ENCODE measurements at places on chromosomes 13 and 19.

- no peak for DNase-seq
Measured at GRCh38 chr13:73825143-73825542, 309.1 kb downstream of the KLF12 start.

GRCh38 chr13:45303026-45303425, 38.0 kb downstream of the TPT1 start:
- no peak for DNase-seq

- no peak for DNase-seq
Measured at GRCh38 chr13:70171151-70171550, 62.9 kb upstream of the KLHL1 start.

DNA sequence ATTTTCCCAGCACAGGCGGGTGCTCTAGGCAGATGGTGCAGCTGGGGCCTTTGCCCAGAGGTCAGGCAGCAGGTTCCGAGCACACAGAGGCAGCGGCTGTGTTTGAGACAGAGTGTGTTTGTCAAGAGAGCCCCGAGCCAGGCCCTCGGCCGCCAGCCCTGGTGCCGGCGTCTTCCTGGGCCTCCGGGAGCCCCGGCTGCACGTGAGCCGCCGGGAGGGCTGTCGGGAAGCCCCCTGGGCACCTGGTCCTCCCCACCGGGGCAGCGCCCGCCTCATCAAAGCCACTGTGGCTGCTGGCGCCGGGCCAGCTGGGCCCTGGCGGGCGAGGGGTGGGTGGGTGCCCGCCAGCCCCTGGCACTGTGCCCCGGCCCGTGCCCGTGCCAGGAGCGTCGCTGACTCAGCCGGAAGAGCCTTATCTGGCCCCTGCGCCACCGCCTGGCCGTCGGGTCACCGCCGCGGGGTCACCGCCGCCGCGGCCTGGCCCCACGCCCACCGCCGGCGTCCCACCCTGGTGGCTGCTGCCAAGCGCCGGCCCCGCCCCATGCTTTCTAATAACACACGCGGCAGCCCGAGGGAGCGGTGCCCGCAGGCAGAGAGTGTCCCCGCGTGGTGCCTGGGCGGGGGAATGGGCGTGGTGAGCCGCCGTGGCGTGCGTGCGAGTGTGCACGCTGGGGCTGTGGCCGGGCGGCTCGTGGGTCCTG, 14.9 kb downstream of the ARID3A start:
- peak; percentile 91 for DNase-seq

GRCh38 chr19:42452590-42452989, 9.8 kb upstream of the CXCL17 start:
- DNase-seq, result no peak

- no peak for DNase-seq
Measured at GRCh38 chr13:33629605-33630360, 188.2 kb upstream of the RFC3 start.

- peak; percentile 9 for DNase-seq
Measured at GRCh38 chr13:75324413-75324940, 157.5 kb downstream of the TBC1D4 start.

DNA sequence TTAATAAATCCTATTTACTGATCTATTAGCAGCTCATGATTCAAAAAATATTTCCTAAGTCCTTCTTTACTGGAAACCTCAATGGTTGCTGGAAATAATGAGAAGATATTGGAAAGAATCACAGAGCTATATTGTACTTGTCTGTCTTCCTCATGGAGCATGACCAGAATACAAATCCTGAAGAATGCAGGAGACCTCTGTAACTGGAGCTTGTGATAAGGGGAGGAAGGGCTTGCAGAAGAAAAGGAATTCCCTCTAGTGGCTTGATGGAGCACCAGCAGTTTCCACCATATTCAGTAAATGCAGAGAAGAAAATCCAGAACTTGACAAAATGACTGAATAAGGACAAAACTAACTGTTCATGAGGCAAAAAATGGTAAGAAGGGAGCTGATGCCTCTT, 1333.1 kb downstream of the EFNB2 start:
- peak; percentile 60 for DNase-seq

DNA sequence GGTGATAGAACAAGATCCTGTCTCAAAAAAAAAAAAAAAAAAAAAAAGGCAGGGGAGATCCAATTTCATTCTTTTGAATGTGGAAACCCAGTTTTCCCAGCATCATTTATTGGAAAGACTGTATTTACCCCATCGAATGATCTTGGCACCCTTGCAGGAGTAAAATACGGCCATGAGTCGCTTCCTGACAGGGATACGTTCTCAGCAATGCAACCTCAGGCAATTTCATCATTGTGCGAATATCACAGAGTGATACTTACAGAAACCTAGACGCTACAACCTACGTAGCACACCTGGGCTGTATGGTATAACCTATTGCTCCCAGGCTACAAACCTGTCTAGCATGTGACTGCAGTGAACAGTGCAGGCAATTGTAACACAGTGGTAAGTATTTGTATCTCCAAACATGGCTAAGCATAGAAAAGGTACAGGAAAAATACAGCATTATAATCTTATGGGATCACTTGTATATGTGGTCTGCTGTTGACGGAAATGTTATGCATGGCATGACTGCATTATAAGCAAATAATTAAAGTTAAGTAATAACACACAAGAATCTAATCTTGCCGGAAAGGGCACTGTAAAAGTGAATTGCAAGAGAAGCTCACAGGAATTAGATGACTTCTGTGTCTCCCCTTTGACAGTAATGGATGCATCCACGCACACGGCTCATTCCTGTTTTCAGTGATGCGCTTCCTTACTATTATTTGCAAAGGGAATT, 24.1 kb downstream of the RFX2 start:
- peak; percentile 73 for DNase-seq

DNA sequence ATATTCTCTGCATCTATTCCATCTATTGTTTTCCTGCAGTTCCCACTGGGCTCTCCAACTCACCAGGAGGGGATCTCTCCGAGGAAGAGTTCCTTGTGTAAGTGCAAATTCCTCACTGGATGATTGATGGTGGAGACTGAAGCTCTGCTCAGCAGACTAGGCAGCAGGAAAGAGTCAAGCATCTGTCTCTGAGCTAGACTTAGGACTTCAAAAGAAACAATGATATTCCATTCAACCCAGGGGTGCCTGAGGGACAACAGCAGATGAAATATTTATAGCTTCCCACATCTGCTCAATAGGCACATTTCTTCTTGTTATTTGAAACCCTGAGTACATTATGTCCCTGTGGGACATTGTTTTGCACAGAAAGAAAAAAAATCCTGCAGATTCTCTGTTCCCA, at the start of the genes OR7A5 and OR7C1:
OR7A5 (minus strand) TSS at position 175 of the 400 bp plus-strand sequence. CDS start 6,944 bp downstream, outside the sequence.
OR7C1 (minus strand) TSS at position 175 of the 400 bp plus-strand sequence. CDS start 35,049 bp downstream, outside the sequence.
- DNase-seq, result no peak

GRCh38 chr19:10266706-10267105, 4.2 kb upstream of the ICAM1 start:
- DNase-seq, result no peak

GRCh38 chr19:32581705-32582179, 752 bp downstream of the PDCD5 start:
- DNase-seq, result peak; percentile 38

- no peak for DNase-seq
Measured at GRCh38 chr19:21432590-21432989, 35.7 kb downstream of the ZNF493 start.

- no peak for DNase-seq
Measured at GRCh38 chr13:25528266-25528665, 156.5 kb downstream of the ATP8A2 start.

DNA sequence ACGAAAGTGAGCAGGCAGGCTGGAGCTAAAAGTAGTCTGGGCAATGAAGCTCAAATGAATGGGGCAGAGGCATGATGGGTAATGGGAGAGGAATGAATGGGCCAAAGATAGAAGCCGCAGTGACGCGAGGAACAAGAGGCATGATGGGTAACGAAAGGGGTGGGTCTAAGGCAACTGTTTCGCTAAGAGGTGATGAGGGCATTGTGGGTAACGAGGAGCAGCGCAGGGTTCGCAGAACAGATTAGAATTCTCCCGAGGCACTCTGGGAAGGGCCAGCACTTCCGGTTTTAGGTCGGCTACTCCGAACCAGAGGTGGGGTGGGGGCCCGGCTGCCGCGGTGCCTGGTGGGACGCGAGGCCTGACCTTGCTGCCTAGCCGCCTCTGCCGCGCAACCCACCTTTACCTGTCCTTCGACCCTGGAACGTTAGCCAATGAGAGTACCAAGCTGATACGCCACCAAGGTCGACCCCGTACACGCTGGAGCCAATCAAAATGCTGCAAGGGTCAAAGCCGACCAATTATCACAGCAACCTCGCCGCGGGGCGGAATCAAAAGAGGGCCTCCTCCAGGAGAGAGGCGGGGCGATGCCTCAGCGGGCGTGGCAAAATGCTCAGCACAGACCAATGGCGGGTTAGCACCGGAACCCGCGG, 563 bp upstream of the TOMM40 start:
- DNase-seq, result peak; percentile 100

DNA sequence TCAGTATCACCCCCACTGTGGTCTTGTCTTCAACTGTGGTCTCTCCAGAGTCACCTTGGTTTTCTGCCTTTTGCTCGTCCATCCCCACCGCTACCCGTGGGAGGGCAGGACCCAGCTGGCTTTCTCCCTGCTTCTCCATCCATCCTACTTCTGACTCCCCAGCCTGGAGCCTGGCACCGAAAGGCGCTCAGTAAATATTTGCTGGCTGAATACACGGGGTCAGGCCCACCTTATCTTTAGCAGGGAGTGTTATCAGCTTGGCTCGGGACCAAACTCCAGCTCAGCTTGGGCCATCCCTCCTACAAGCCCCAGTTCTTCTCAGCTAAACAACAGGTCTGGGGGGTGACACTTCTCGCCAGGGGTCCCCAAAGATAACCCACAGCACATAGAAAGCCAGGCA, 62.0 kb upstream of the KLF2 start:
- DNase-seq, result no peak

- DNase-seq, result no peak
Measured at GRCh38 chr19:18433735-18434398, 4.1 kb downstream of the ISYNA1 start.

DNA sequence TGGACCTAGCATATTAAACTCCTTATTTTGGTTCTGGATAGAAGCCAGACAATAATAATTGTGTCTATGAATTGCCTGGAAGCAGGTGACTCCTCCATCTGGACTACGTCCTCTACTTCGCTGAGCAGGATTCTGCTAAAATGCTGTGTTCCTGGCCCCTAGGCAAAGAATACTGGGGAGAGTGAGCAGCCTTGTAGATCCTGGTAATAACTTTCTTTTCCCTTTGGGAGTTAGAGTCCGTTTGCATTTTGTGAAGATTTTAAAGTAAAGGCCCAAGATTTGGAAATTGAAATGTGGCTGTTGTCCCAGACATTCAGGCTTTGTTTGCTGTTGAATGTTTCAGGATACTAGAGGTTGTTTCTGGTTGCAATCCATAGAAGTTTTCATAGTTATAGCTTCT, 511.9 kb upstream of the KLF12 start:
- no peak for DNase-seq

GRCh38 chr19:23145617-23146415, 29.0 kb downstream of the ZNF730 start:
- DNase-seq, result no peak

DNA sequence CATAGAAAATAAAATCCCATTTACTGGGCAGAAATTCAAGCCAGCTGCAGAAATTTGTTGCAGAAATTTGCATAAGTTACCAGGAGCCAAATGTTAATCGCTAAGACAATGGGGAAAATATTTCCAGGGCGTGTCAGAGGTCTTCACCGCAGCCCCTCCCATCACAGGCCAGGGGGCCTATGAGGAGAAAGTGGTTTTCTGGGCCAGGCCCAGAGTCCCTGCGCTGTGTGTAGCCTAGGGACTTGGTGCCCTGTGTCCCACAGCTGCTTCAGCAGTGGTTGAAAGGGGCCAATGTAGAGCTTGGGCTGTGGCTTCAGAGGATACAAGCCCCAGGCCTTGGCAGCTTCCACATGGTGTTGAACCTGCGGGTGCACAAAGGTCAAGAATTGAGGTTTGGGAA, 278.9 kb upstream of the PCDH9 start:
- no peak for DNase-seq

- DNase-seq, result no peak
Measured at GRCh38 chr13:52793515-52794061, 54.0 kb upstream of the CNMD start.

DNA sequence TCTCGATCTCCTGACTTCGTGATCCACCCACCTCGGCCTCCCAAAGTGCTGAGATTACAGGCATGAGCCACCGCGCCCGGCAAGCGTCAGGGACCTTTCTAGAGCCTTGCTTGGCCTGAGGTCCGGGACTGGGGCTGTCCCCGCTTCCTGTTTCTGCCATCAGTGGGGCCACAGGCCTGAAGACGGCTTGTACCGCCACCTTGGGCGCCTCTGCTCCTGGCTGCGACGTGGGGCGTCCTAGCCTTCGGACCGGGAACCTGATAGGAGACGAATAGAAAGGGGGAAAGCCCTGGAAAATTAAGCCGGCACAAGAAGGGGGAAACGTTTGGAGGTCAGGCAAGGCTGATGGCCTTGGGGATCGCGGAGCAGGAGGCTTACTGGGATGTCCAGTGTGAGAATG, 35.1 kb downstream of the RNF6 start:
- DNase-seq, result no peak

DNA sequence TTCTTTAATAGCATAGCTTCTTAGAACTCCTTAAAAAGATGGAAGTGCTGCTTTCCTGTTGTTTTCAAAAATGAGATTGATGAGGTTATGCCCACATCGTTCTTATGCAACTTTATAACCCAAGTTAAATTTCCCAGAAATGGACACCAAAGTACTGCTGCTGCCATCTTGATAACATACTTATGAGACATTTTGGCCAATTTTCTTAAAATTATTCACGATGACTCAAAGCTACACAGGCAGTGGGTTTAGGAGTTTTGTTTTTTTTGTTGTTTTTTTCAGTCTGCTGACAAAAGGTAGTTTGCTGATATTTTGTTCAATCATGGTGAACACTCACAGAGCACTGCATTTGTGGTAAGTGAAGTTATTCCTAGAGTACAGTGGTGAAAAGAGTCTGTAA, 54.9 kb upstream of the RFC3 start:
- DNase-seq, result peak; percentile 69

- no peak for DNase-seq
Measured at GRCh38 chr19:51181377-51181912, 39.3 kb downstream of the SIGLEC7 start.

DNA sequence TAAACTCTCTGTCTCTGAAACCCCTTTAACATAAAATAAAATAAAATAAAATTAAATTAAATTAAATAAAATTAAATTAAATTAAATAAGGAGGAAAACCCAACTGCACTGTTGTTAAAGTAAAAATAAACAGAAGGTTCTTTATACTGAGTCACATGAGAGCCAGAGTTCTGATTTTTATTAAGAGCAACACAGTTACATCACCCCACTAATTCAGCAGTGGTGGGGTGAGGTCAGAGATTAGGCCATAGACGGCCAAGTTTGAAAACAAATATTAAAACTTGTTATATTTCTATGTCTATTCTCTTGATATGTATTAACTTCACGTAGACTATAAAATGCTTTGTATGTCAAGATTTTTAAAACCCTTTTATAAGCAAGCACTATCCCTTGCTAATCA, 59.5 kb downstream of the MYCBP2 start:
- peak; percentile 49 for DNase-seq
